ENCODE measurements at places on chromosomes 13 and 19.

- no peak for DNase-seq
Measured at GRCh38 chr19:1856345-1856697, 7.1 kb downstream of the KLF16 start.

- no peak for DNase-seq
Measured at GRCh38 chr13:31884556-31884955, 145.2 kb downstream of the RXFP2 start.

GRCh38 chr19:734716-735115 lies 16.2 kb upstream of the MISP start:
- no peak for DNase-seq

- no peak for DNase-seq
Measured at GRCh38 chr13:99264051-99264450, 5.9 kb upstream of the GPR18 start.

- no peak for DNase-seq
Measured at GRCh38 chr13:61086087-61086486, 329.6 kb downstream of the PCDH20 start.

- DNase-seq: no peak
Measured at GRCh38 chr13:94212196-94212595, 267.3 kb downstream of the DCT start.
